Cortex of kidney (tissue), 1 donor: ENCODE measurements at places on chromosomes 3 and 15.

GRCh38 chr3:160482796-160483195 is 33.2 kb upstream of the TRIM59 start:
- DNase-seq, result no peak

GRCh38 chr3:51519848-51520247 is 18.7 kb upstream of the RAD54L2 start:
- DNase-seq, result no peak

GRCh38 chr15:84643838-84644237 is 10.2 kb downstream of the WDR73 start:
- no peak for DNase-seq

DNA sequence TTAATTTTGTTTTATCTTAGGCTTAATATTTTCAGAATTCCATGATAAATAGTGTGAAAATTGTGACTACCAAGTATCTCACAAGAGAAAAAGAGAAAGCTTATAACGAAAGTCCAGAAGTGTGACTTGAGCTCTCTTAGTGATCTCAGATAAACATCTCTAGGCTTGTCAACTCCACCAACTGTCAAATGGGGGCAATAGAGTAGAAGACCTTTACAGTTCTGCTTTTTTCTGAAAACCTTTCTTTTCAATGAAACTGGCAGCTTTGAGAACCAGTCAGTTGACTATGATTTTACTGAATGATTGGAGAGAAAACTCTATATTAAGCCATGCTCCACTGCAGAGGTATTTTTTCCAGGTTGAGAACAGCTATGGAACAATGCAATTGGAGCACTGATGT is 119.2 kb upstream of the TP63 start:
- no peak for DNase-seq
